ENCODE measurements at places on chromosomes 1 and 21. TPM values are rescaled to one million over a fixed set of nuclear protein-coding genes. Genes with fewer than 3 reads are reported as not detected.

FMO4 gene
- total RNA-seq: 3.6 TPM

DNA sequence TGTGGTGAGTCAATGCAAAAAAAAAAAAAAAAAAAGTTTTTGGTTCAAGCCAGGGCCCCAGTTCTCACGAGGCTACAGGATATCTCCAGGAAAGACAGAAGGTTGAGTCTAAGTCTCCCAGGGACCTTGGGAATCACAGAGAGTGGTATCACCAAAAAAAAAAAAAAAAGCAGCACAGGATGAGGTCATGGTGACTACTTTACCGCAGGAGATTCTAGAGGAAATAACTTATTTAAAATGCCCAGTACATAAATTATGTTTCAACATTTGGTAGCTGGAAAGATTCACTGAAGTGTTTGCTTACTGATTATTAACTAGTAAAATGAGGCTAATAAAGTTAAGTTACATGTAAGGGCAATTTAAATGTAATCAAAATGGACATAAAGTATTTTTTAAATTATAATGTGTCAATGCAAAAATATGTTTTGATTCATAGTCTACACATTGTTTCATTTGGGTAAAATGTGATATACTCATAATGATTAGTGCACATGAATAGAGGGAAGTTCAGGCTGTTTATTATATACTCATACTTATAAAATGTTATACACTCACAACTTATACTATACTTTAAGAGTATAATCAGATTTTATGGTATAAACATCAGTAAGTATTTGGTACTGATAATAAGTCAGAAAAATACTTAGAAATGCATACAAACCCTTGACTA lies 84.1 kb downstream of the PLPPR5 start:
- no peak for DNase-seq

GRCh38 chr1:157466011-157466410 lies 86.3 kb downstream of the FCRL5 start:
- no peak for DNase-seq

DNA sequence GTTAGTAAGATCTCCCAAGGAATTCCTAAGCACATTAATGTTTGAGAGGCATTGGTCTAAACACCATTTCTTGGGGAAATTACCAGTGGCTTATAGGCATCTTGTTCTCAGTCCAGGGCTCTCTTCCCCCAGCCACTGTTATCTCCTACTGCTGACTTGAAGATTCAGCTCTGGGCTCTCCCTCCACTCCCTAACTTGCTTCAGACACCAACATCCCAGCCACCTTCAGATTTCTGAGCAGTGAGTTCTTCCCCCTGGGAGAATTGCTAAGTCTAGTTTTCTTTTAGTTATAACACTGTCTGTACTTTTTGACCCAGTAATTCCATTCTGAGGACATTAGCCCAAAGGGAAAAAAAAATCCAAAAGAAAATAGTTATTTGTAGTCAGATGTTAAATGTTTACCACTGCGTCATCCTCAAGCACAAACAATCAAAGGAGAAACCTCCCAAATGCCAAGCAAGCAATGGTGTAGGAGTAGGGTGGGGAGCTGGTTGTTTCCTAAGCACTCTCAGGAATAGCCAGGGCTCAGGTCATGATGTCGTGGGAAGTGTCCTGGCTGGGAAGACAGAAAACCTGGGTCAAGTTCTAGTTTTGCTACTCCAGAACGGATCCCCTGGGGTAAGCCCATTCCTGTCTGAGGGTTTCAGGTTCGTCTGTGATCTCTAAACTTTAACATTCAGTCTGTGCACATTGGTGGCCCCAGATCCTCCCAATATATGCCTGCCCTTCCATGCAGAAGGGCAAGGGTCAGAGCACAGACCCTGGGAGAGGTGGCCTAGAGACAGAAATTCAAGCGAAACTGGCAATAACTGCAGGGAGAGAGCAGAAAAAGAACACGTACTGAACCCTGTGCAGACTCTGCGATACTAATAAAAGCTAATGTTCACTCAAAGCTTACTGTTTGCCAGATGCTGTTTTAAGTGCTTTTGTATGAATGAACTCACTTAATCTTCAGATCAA lies 191.1 kb upstream of the FGGY start:
- no peak for DNase-seq

DNA sequence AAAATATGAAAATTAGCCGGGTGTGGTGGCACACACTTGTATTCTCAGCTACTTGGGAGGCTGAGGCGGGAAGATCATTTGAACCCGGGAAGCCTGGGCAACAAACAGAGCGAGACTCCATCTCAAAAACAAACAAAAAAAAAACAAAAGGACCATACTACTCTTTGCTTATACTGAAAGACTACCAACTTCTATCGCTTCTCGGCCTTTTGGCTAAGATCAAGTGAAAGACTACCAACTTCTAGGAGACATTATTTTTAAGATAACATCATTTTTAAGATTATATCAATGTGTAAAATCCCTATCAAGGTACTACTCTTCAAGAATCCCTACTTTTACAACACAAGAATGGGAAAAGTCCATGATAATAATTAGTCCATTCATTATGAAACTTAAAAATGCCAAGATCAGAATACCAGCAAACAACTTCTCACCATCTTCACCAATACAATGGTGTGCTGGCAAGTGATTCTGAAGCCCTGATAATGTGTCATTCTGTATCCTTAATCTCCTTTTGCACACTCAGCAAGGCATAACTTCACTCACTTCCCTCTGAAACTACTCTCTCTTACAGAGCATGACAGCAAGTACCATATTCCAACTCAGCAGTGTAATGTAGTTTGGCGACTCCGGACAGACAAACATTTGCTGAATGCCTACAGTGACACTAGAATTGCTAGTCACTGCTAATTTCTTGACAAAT lies 1.7 kb downstream of the PTP4A2 start:
- DNase-seq: no peak

DNA sequence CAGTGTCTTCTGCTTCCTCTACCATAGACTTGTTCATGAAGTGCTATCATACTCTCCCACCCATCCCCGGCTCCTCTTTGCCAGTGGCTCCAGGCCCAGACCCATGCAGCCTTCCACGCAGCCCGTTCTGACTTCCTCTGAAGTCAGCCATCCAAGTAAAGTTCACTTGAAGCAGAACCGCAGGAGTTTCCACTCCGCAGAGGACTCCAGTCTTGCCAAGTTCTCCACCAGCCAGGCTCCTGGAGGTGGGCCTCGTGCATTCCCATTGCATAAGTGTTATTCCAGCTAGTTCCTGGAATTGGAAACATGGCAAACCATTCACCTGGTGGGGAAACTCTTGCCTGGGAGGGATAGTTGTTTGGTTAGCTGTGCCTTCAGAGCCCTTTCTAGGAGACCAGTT lies 185.1 kb downstream of the PLPP3 start:
- no peak for DNase-seq
